ENCODE measurements at places on chromosomes 4 and X.

DNA sequence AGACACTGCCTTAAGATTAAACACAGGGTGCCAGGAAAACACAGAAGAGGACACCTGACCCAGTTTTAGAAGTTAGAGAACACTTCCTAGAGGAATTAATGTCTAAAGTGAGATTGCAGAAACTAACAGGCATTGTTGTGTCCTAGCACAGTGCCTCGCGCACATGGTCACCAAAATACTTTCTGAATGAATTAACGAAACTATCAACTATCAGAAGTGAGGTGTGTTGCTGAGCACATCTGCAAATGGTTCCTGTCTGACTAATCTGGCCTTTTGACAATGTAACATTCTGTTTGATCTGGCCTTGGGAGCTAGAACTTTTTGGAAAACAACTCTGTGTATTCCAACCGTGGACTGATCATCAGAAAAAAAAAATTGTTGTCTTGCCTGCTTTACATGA is 556.8 kb upstream of the LCORL start:
- DNase-seq = no peak

DNA sequence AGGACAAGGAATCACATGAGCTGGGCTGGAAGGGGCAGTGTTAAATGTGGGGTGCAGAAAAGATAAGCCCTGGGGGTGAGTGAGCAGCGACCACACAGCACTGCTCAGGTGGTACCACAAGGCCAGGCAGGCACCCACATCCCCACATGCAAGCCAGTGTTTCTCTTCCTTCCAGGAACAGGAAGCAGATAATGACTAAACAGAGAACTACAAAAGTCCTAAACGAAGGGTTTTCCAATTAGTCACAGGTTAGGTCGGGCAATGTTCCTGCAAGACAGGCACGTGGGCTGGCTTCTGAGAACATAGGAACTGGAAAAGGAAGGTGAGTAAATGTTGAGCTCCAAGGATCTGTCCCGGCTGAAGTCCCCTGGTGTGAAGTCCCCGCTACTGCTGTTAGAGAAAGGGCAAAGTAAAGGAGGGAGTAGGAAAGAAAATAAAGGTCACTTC is 19.5 kb downstream of the RELL1 start:
- no peak for DNase-seq

DNA sequence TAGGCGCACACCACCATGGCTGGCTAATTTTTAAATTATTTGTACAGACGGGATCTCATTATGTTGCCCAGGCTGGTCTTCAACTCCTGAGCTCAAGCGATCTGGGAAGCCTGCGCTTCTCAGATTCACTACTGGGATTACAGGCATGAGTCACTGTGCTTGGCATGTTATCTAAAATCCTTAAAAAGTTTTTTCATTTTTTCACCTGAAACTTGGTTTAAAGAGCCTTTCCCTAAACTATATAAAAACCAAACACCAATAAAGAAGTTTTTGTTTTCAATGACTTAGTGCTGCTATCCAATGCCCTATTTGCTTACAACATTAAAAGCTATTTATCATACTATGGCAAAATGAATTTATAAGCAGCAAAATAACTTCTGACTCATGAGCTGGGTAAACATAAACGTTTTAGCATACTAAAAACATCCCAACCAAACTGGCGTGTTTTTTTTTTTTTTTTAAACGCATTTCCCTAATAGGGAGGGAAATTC is 127.8 kb downstream of the UBE2K start:
- DNase-seq = no peak

DNA sequence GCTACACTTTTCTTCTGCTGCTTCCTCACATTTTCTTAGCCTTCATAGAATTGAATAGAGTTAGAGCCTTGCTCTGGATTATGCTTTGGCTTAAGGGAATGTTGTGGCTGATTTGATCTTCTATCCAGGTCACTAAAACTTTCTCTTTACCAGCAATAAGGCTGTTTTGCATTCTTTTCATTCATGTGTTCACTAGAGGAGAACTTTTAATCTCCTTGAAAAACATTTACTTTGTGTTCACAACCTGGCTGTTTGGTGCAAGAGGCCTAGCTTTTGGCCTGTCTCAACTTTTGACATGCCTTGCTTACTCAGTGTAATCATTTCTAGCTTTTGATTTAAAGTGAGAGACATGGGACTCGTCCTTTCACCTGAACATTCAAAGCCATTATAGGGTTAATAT is 87.7 kb upstream of the RAB40AL start:
- DNase-seq = no peak

DNA sequence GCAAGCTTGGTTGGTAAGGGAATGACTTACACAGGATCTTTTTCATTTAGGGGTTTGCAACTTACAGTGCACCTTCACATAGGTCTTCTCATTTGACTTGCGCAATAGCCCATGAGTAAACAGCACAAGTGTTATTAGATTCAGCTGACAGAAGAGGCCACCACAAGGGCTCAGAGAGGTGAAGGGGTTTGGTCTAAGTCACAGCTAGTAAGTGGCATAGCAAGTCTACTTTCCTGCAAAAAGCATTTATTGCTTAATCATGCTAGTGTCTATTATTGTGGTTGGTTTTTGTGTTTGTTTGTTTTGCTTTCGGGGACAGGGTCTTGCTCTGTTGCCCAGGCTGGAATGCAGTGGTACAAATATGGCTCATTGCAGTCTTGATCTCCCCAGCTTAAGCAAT is 83.3 kb downstream of the SPRY1 start:
- DNase-seq = no peak

GRCh38 chr4:73021634-73022033 is 47.9 kb downstream of the COX18 start:
- DNase-seq = no peak

DNA sequence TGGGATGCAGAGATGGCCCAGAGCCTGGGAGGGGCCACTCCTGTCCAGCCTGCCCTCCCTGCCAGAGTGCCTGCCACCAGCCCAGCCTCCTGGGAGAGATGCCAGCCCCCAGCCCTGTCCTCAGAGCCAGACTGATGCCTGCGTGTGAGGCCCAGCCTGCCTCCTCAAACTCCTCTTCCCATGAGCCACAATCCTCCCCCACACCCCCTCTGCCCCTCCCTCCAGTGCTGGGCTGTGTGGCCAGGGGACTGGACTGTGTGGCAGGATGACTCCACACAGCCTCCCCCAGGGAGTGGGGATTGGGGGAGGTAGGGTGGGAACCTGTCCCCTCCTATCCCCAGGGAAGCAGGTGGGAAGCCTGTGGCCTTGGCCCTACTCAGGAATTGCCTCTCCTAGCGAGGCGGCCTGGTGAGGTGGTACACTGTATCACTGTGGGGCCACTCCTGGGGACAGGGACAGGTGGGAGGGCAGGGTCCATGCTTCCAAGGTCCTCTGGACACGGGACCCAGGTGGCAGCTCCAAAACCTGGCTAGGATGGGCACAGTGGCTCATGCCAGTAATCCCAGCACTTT is 4.3 kb upstream of the SH3BP2 start:
- no peak for DNase-seq

- DNase-seq = no peak
Observed at GRCh38 chrX:40100141-40100536, 2.4 kb upstream of the BCOR start.

GRCh38 chr4:15405018-15405417 is 22.8 kb upstream of the C1QTNF7 start:
- no peak for DNase-seq

GRCh38 chr4:98565681-98566301 is 92.6 kb downstream of the TSPAN5 start:
- DNase-seq = no peak

DNA sequence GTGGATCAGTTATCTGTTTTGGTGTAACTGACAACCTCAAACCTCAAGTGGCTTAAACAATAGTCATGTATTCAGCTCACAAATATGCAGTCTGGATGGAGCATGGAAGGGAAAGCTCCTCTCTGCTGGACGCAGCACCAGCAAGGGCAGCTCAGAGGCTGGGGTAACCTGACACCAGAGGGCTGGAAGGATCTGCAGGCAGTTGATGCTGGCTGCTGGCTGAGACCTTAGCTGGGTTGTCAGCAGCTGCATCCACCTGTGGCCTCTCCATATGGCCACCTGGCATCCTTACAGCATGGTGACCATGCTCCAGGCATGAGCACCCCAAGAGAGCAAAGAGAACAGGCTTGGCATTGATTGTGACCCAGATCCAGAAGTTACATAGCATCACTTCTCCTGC is 46.7 kb downstream of the ENPP6 start:
- DNase-seq = no peak

- DNase-seq = no peak
Observed at GRCh38 chr4:79623021-79623870, 215.2 kb upstream of the GK2 start.

DNA sequence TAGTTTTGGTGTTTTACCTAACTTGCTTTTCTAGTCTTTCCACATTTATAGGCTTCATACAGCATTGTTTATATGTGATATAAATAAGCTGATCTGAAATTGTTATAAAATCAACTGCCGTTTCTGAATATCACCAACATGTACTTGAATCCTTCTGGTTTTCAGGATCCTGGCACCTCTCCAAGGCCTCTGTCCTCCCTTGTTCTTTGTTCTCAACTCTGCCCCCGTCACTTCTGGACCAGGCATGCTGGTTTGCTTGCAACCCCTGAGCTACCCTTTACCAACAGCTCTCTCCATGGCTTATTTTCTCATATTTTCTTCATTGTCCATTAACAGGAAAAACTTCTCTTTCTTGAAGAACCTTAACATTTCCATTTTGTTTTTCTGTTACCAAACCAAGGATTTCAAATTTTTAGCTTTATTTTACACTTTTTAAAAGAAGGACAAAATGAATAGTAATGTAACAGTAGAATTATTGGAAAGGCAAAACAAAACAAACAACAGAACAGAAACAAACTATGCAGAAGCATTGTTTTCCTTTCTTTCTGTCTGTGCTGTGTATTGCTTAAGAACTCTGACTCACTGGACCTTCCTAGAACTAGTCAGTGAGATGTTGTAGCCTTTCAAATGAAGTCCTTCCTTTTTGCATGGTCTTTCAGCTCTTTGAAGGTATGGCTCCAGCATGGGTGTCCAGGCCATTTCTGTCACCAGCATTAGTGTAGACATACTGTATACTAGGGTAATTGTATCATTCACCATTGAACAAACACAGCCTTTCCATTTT is 44.8 kb downstream of the BANK1 start:
- no peak for DNase-seq

GRCh38 chrX:11265352-11265751 is 27.9 kb upstream of the AMELX start:
- DNase-seq = no peak

DNA sequence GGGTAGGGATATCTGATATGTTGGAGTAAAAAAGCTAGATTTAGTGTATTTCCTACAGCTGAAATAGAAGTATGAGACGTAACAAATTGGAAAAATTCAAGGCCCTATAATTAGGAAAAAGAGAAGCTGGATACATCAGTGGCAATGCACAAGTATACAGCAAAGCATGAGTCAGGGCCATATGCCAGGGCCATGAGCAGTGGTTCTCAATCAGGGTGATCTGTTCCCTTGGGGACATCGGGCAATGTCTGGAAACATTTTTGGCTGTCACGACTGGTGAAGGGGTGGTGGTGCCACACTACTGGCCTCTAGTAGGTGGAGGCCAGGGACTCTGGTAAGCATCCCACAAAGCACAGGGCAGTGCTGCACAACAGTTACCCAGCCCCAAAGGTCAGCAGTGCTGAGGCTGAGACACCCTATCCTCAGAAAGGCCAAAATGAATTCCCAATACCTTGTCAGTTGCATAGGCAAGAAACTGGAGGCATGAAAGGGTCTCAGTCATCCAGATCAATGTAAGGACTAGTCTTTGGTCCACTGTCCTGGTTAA is 36.8 kb upstream of the NAP1L5 start:
- no peak for DNase-seq

GRCh38 chr4:94811643-94812042 is 53.9 kb downstream of the BMPR1B start:
- no peak for DNase-seq

GRCh38 chr4:94757192-94758140 is at the start of gene BMPR1B:
BMPR1B (plus strand) TSS chr4:94757955; CDS start chr4:95104425, 346,470 bp downstream.
- DNase-seq = no peak

DNA sequence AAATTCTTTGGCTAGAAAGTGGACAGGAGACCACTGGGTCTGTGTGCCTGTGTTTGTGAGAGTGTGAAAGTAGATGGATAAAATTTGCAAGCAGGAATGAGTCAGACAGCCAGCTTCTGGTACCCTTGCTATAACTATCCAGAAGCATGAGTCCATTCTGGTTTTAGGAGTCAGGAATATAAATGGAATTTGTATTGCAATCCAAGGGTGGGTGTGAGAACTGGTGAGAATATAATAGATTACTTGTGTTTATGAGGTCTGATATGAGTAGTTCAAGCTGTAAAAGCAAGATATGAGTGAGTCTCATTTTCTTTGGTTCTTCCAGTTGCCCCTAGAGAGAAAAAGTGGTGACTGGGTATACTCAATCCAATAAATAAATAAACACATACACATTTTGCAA is 212.7 kb upstream of the TAPT1 start:
- no peak for DNase-seq

- DNase-seq = no peak
Observed at GRCh38 chr4:19930742-19931141, 321.0 kb upstream of the SLIT2 start.

GRCh38 chr4:140628016-140628415 is 59.3 kb upstream of the UCP1 start:
- no peak for DNase-seq

GRCh38 chrX:28835991-28836390 is 248.7 kb downstream of the IL1RAPL1 start:
- no peak for DNase-seq

GRCh38 chrX:45323387-45323786 is 122.7 kb upstream of the DIPK2B start:
- no peak for DNase-seq

DNA sequence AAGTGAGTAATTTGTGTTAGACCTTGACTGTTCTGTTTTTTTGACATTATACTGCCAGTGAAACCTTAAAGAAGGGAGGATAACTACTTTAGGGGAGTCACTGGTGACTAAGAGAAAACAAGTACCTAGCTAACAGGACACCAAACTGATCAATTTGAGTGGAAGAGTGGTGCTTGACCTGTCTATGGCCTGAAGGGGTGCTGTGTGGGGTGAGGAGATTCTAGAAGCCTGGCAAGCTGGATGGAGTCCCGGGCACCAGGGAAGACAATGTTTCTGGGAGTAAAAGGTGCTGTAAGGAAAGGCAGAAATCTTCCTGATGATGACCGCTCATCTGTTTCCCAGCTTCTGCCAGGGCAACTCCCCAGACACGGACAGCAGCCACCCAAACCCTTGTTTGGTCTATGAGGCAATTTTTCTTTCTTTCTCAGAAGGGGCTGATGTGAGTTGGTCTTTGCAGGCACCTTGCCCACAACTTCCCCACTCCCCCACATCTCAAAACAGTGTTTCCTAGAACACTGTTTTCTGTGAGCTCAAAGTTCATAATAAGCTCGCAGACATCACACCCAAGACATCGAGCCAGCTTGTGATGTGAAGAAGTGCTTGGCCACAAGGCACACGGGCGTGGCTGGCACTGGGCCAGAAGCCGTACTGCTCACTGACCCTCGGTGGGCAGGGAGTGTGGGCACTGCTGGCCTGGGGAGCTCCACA is 4.6 kb downstream of the TXK start:
- DNase-seq = no peak

DNA sequence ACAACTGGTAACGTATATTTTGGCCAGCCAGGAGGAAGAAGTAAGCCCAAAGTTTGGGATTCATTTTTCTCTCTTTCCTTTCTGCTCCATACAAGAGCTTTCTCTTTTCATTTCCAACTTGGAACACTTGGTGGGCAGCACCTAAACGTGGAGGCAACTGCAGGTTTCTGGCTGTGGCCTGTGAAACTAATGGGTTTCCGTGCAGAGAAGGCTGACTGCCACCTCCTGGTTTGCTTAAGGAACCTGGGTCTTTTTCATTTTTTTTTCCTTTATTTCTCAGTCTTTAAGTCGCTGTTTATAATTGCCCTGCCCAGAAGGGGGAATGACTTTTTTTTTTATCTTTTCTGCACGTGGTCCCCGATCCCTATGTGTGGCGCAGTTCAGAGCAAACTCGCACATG is 15.4 kb downstream of the ZNF718 start:
- DNase-seq = no peak
